ENCODE measurements at places on chromosomes 2 and 18. TPM values are rescaled to one million over a fixed set of nuclear protein-coding genes. Genes with fewer than 3 reads are reported as not detected.

Gene CRYBA2
- total RNA-seq: 6.4 TPM

Gene CCDC74B
- 8.6 TPM for total RNA-seq

Gene ZNF236
- 8.8 TPM for total RNA-seq

Gene ZSWIM2
- total RNA-seq: not detected

Gene ALPG
- 0.18 TPM for total RNA-seq

Gene FHOD3
- total RNA-seq: 18.1 TPM

Gene POTEJ
- total RNA-seq: not detected

Gene SLC4A5
- 0.40 TPM for total RNA-seq

Gene DNAJC5G
- not detected for total RNA-seq

Measured in PC-3 (cell line).